CD4-positive, alpha-beta memory T cell (primary cell): ENCODE measurements at places on chromosomes 4 and X. TPM values are rescaled to one million over a fixed set of nuclear protein-coding genes. Genes with fewer than 3 reads are reported as not detected.

DNA sequence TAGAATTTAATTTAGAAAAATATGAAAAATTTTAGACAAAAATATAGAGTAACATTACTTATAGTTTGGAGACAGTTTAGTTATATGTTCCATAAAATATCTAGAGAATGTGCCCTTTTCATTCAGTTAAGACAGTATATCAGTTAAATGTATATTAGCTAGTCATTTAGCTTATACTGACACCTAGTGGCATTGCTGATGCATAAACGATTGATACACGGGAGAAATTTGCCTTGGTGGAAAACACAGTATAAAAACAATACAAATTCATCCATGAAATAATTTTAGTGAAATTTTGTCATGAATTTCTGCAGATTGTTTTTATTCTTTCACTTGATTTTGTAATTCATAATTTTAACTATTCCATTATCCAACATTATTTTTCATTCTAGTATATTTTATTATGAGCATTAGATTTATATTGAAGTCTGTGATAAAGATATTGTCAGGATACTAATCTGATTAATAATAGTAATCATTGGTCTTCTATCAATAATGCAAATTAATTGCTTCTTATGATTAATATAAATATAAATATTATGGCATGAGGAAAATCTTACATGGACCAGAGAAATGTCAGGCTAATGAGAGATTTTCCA is 219.0 kb downstream of the TLL1 start:
- no peak overlapping the region for H3K27ac ChIP-seq
- H3K36me3 ChIP-seq: no peaks in the 10 kb centered on the region
- DNase-seq: no peak
- H3K4me3 ChIP-seq: no peak overlapping the region

DNA sequence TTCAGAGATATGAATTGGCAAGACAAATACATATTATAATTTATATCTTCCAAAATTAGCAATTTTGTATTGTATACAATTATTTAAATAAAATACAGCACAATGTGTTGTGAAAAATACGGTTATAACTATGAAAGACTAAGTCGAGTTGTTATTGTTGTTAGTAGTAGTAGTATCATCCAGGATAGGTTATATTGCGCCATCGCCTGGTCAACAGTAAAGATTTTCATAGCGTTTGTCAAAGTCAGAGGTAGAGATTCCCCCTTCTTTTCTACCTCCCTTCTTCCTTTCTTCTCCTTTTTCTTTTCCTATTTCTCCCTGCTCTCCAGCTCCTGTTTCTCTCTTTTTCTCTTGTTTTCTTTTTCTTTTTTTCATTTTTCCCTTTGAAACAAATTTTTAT is 499.1 kb upstream of the EPHA5 start:
- H3K4me3 ChIP-seq: no peak overlapping the region
- no peaks in the 10 kb centered on the region for H3K36me3 ChIP-seq
- H3K27me3 ChIP-seq: no peaks in the 10 kb centered on the region
- no peak for DNase-seq
- no peak overlapping the region for H3K27ac ChIP-seq

GRCh38 chr4:95213366-95213765 is 335.4 kb downstream of the UNC5C start:
- no peaks in the 10 kb centered on the region for H3K27me3 ChIP-seq
- no peaks in the 10 kb centered on the region for H3K36me3 ChIP-seq
- no peak for DNase-seq
- no peak overlapping the region for H3K4me3 ChIP-seq
- no peak overlapping the region for H3K27ac ChIP-seq

The USP51 gene
- not detected for polyA plus RNA-seq

The GPR82 gene
- 0.37 TPM for polyA plus RNA-seq

DNA sequence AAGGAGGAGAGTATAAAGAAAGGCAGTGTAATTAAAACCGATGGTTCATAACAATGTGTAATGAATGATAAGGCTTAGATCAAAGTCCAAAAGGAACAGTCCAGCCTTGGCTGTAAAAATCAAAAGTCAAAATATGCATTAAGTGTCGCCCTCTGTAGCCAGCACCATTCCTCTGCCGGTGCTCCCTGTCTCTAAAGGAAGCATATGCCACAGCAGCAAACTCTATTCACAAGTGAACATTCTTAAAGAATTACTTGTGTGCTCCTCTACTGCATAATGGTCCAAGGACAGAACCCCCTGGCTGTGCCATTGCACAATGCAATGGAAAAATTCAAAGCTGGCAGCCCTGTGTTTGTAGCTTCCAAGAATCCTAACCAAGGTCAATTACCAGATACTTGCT is 16.3 kb upstream of the MBNL3 start:
- H3K4me1 ChIP-seq: no peaks in the 10 kb centered on the region
- H3K27me3 ChIP-seq: no peaks in the 10 kb centered on the region
- H3K27ac ChIP-seq: no peak overlapping the region
- no peak overlapping the region for H3K4me3 ChIP-seq
- DNase-seq: no peak

GRCh38 chrX:27445438-27445837 is 17.7 kb downstream of the PPP4R3C start:
- no peaks in the 10 kb centered on the region for H3K4me1 ChIP-seq
- H3K4me3 ChIP-seq: no peak overlapping the region
- H3K27me3 ChIP-seq: no peaks in the 10 kb centered on the region
- no peaks in the 10 kb centered on the region for H3K36me3 ChIP-seq
